PC-3 (cell line): ENCODE measurements at places on chromosomes 5 and 9. TPM values are rescaled to one million over a fixed set of nuclear protein-coding genes. Genes with fewer than 3 reads are reported as not detected.
A peak's percentile ranks its signal among the peaks of the same experiment; 100 is the strongest.

Gene PCDHGB3
- 1.2 and 1.3 TPM in 2 replicates for total RNA-seq

Gene CD72
- total RNA-seq = 0.15 TPM in 1 of 2 replicates, not detected in the other

Gene RPL12
- total RNA-seq = 1,109 and 1,417 TPM in 2 replicates

Gene WWC1
- 31.8 and 44.2 TPM in 2 replicates for total RNA-seq

Gene MCC
- total RNA-seq = 7.1 and 10.3 TPM in 2 replicates

Gene DMRT3
- not detected in 2 replicates for total RNA-seq

Gene NOP16
- total RNA-seq = 92.6 and 103 TPM in 2 replicates

Gene IL4
- not detected in 2 replicates for total RNA-seq

Gene UBAC1
- total RNA-seq = 65.9 and 77.3 TPM in 2 replicates

Gene F2RL1
- total RNA-seq = 163 and 167 TPM in 2 replicates

Gene FCN2
- not detected in 2 replicates for total RNA-seq

Gene DOLPP1
- 27.3 and 37.1 TPM in 2 replicates for total RNA-seq

Gene GPR150
- 0.35 TPM in 1 of 2 replicates, not detected in the other for total RNA-seq

Gene STOML2
- total RNA-seq = 161 and 175 TPM in 2 replicates

Gene C5orf22
- total RNA-seq = 15.3 and 15.6 TPM in 2 replicates

Gene HAVCR1
- not detected in 2 replicates for total RNA-seq

Gene ACTBL2
- 0.11 and 0.12 TPM in 2 replicates for total RNA-seq

Gene SLC1A3
- 23.2 and 24.7 TPM in 2 replicates for total RNA-seq

Gene NRARP
- total RNA-seq = 35.5 and 36.8 TPM in 2 replicates

DNA sequence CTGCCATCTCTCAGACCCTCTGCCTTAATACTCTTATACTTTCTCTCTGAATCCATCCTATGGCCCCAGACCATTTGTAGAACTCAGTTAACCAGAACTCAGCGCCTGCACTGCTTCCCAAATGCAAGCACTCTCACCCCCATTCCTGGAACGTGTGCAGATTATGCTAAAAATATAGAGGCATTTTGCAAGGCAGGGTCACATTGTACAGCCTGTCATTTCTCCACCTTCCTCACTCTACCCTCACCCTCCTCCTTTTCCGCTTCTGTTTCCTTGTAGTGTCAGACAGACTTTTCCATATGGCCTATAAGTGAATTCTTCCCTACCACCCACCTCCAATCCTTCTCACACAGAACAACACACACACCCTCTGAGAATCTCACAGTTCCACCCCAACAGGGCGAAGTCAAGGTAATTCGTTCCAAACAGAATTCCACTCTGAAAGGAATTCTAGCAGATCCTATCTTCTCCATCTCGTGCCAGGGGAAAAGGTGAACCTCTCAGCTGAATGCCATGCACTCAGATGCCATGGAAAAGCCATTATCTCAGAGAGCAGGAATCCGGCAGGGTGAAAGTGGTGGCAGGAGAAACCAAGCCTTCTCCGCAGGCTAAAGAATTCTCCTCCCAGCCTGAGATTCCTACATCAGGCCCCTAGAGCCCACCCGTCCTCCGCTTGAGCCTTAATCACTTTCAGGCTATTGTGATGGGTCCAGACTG is 25.3 kb downstream of the GGTA1 start:
- no peak overlapping the region for H3K27ac ChIP-seq
- no peak for DNase-seq
- H3K27me3 ChIP-seq = peaks cover 34% of the 10 kb centered on the region
- H3K4me3 ChIP-seq = no peak overlapping the region
- no peaks in the 10 kb centered on the region for H3K4me1 ChIP-seq

GRCh38 chr5:32687499-32687831 is 23.7 kb upstream of the NPR3 start:
- no peak overlapping the region for H3K4me3 ChIP-seq
- no peaks in the 10 kb centered on the region for H3K27me3 ChIP-seq
- H3K4me1 ChIP-seq = no peaks in the 10 kb centered on the region
- DNase-seq = no peak

DNA sequence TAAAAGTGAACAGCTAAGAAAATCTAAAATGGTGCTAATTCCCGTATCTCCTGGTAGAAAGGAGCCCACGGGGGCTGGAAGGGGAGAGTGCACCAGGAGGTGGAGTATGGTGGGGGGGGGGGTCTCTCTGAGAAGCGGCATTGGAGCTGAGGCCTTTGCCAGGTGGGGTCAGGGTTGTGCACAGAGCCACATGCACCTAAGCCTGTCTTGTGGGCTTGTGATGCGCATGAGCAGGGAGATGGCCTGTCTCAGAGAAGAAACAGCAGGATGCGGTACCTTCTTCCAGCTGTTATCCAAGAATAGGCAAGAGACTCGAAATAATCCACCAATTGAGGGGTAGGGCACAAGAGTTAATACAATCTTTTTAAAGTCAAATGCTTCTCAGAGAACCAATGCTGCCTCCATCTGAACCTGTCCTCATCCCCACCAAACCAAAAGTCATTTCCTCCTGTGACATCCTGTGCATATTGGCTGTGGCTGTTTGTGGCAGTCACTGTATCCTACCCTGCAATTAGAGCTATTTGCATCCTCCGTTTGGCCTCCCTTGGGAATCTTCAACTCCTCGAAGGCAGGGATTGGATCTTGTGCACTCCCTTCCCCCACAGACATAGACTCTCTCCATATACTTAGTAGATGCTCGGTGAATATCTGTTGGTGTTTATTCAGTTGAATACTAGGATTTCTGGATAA is 45.4 kb downstream of the FGF1 start:
- no peaks in the 10 kb centered on the region for H3K36me3 ChIP-seq
- no peak overlapping the region for H3K27ac ChIP-seq
- peaks cover 31% of the 10 kb centered on the region for H3K4me1 ChIP-seq

GRCh38 chr5:152501294-152501693 is 96.2 kb upstream of the NMUR2 start:
- H3K27ac ChIP-seq = no peak overlapping the region
- no peaks in the 10 kb centered on the region for H3K36me3 ChIP-seq
- no peak overlapping the region for H3K4me3 ChIP-seq

DNA sequence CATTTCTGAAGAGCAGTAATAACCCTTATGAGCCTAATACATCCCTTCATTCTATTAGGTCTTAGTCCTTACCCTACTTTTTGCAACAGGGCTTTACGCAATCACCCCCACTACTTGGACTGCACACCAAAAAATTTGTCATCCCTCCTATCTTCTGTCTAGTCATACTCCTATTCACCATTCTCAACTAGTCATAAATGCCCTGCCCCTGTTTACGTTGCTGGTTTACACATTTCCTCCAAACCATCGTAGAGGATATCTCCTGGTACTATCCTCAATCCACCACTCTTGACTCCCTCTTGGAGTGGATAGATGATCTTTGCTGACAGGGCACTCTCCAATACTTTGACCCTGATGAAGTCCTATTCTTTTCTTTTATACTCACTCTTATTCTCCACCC is 98.2 kb upstream of the CCNG1 start:
- no peak overlapping the region for H3K4me3 ChIP-seq
- peak; percentile 69 for DNase-seq
- peaks cover 4% of the 10 kb centered on the region; the same call in 1 of the 2 replicates for H3K4me1 ChIP-seq

- H3K36me3 ChIP-seq = no peaks in the 10 kb centered on the region
- DNase-seq = peak; percentile 90
- no peaks in the 10 kb centered on the region for H3K27me3 ChIP-seq
Observed at GRCh38 chr5:17190242-17190778, 27.1 kb upstream of the BASP1 start.

DNA sequence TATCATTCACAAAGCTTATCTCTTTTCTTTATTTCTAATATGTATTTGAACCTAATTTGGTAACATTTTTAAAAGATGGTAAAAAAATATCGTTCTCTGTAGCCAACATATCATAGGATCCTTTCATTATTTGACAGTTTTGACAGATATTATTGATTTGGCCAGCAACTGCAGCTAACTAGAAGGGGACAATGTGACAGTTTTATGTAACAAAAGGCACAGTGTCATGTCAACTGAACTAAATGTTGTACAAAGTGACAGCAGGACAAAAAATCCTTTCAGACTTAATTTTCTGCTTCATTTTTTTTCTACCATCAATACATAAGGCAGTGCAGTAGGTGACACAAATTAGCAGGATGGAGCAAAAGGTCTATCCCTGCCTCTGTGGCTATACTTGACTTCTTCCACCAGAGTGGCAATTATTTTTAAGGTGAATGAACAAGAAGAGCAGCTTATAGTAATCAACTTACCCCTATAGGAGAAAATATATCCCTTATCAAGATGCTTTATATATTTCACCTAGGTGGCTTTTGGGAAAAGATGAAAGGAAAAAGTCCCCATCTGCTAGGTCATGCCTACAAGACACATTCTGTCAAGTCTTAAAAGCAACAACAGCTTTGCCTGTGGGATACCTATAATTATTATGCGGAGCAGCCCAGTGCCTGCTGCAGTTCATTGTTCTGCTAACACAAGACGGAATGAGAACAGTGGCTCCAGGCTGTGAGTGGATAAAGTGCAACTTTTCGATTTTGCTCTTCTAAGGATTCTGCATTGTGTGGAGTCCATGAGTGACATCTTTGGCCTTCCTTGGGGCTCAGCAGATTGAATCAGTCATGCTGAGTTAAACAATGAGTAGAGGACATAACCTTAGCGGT is 694.9 kb downstream of the ISL1 start:
- no peak overlapping the region for H3K27ac ChIP-seq
- no peaks in the 10 kb centered on the region for H3K4me1 ChIP-seq
- H3K36me3 ChIP-seq = no peaks in the 10 kb centered on the region
- no peak for DNase-seq
- peaks cover 4% of the 10 kb centered on the region; the same call in 1 of the 2 replicates for H3K27me3 ChIP-seq

DNA sequence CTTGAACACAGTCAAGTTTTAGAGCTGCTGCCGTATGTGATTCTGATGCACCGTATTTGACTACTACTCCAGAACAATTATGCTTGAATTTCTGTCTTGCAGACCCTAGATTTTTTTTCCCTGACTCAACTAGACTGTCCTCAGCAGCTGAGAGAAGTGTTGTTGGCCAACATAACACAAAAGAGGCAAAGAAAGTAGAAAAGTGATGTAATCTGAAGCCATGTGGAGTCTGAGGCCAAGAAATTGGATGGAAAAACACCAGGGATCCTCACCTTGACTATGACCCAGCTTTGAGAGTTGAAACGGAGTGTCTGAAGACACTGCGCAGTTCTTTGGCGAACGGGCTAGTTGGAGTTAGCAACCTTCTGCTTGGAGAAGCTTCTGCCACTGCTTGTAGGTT is 36.3 kb upstream of the FGF1 start:
- no peaks in the 10 kb centered on the region for H3K27me3 ChIP-seq
- H3K4me3 ChIP-seq = no peak overlapping the region
- peaks cover 36% of the 10 kb centered on the region for H3K4me1 ChIP-seq
- H3K36me3 ChIP-seq = no peaks in the 10 kb centered on the region

DNA sequence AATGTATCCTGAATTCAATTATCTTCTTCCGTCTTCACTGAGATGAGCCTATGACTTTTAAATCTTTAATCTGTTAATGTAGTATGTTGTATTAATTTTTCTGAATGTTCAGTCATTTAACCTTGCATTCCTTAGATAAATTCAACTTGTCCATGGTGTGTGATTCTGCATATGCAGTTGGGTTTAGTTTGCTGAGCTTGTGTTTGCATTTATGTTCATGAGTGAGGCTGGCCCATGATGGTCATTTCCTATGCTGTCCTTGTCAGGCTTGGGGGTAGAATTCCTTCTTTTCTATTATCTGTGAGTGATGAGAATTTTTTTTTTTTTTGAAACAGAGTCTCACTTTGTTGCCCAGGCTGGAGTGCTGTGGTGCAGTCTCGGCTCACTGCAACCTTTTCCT is 131.8 kb upstream of the COL5A1 start:
- H3K27ac ChIP-seq = no peak overlapping the region
- no peak for DNase-seq
- no peaks in the 10 kb centered on the region for H3K36me3 ChIP-seq
- no peak overlapping the region for H3K4me3 ChIP-seq

GRCh38 chr9:131732061-131732526 is 7.8 kb downstream of the RAPGEF1 start:
- peak overlapping the region; percentile 57 for H3K27ac ChIP-seq
- H3K36me3 ChIP-seq = no peaks in the 10 kb centered on the region
- H3K4me1 ChIP-seq = peaks cover 55% of the 10 kb centered on the region
- DNase-seq = peak; percentile 46

GRCh38 chr9:124016175-124017050 is 4.8 kb downstream of the LHX2 start:
- H3K4me1 ChIP-seq = no peaks in the 10 kb centered on the region
- H3K4me3 ChIP-seq = no peak overlapping the region
- no peaks in the 10 kb centered on the region for H3K36me3 ChIP-seq
- no peak for DNase-seq
- H3K27me3 ChIP-seq = no peaks in the 10 kb centered on the region

- peaks cover 13% of the 10 kb centered on the region; the same call in 1 of the 2 replicates for H3K36me3 ChIP-seq
- H3K27ac ChIP-seq = peak overlapping the region; percentile 55
- no peak overlapping the region for H3K4me3 ChIP-seq
Observed at GRCh38 chr5:128163991-128164390, 80.4 kb downstream of the SLC12A2 start.

GRCh38 chr5:42840269-42840668 is 28.6 kb upstream of the SELENOP start:
- no peak overlapping the region for H3K4me3 ChIP-seq
- no peaks in the 10 kb centered on the region for H3K27me3 ChIP-seq
- no peaks in the 10 kb centered on the region for H3K4me1 ChIP-seq
- no peak for DNase-seq
- no peak overlapping the region for H3K27ac ChIP-seq
- H3K36me3 ChIP-seq = no peaks in the 10 kb centered on the region

- H3K27me3 ChIP-seq = no peaks in the 10 kb centered on the region
- H3K4me1 ChIP-seq = no peaks in the 10 kb centered on the region
- H3K4me3 ChIP-seq = no peak overlapping the region
Observed at GRCh38 chr5:127723571-127723970, 20.4 kb downstream of the CCDC192 start.

DNA sequence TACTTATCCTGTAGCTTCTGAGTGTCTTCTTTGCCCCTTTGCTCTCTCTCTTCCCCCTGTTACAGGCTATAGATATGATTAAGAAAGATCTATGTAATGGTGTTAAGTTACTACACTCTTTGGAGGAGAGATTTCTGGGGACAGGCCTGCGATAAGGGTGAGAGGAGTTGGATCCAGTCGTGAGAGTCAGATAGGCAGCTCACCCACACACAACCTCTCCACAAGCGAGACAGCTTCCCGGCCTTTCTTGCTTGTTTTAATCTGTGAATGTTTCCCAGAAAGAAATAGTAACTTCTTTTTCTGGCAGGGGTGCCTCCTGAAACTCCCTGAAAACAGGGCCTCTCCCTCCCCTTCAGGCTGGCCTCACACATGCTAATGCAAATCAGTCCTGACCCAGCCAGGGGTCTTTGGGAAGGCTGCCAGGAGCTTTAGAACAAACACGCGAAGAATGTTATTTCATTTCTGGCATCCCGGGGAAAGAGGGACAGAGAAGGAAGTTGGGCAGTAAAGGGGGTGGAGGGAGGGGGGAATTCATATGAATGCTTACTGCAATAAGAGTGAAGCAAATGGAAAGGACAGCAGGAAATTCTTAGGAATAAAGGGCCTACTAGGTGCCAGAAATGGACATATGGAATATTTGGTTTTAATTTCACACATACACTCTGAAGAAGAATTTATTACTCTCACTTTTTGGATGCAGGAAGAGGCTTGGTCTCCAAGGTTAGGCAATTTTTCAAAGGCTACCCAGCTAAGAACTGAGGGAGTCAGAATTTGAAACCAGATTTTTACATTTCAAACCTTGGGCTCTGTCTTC is 215.8 kb upstream of the TRIM32 start:
- H3K27ac ChIP-seq = no peak overlapping the region
- DNase-seq = no peak
- H3K4me1 ChIP-seq = no peaks in the 10 kb centered on the region
- no peaks in the 10 kb centered on the region for H3K36me3 ChIP-seq
- H3K4me3 ChIP-seq = no peak overlapping the region
